T follicular helper cell (primary cell): ENCODE measurements at places on chromosomes 7 and 10.

DNA sequence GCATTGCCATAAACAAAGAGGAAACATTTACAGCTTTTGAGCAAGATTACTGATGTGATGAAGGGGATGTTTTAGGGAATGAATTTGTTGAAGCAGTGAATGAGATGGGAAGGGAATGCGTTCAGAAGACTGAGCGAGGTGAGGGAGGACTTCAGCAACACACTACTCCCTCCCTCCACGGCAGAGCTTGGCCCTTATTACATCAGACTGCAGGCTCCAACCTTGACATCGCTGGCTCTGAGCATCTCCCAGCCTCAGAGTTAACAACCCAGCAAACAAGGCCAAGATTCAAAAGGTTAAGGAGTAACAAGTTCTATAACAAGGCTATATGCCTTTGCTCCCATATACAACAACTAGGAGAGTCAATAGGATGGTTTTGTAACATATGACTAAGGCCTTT, 164.4 kb downstream of the ELMO1 start:
- DNase-seq, result no peak

- DNase-seq, result no peak
Measured at GRCh38 chr10:125824736-125825135, 1.4 kb downstream of the BCCIP start.

DNA sequence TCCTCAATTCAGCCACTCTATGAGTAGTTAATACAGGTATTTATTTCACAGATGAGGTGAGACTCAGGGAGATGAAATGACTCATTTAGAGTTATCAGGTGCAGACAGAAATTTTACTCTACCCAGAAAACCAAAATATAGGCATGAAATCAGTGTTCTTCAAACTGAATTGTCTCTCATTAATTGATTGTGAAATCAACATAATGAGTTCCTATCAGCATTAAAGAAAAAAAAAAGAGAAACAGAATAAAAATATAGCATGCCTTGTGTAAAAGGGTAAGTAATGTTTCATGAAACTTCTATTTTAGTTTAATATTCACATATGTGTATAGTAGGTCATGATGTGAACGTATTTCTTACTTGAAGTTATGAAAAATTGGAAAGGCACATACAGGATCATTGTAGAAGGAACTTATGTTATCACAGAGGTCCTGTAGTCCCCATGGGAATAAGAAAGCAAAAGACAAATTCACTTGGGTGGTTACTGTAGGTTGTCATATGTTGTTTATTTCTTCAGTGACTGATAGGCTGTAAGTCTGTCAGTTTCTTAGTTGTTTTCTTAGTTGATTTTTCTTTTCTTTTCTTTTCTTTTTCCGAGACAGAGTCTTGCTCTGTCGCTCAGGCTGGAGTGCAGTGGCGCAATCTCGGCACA, 47.5 kb downstream of the KAT6B start:
- DNase-seq, result no peak

GRCh38 chr7:1769286-1770200, 99.5 kb downstream of the ELFN1 start:
- no peak for DNase-seq

- DNase-seq, result no peak
Measured at GRCh38 chr10:18087355-18087754, 52.9 kb upstream of the CACNB2 start.

GRCh38 chr7:132943645-132944044, 138.2 kb downstream of the CHCHD3 start:
- no peak for DNase-seq
